ENCODE measurements at places on chromosomes 5 and 9.

GRCh38 chr9:91949392-91949945 is 559 bp downstream of the ROR2 start:
- H3K27me3 ChIP-seq: peaks cover 61% of the 10 kb centered on the region
- H3K4me1 ChIP-seq: peaks cover 4% of the 10 kb centered on the region
- no peaks in the 10 kb centered on the region for H3K36me3 ChIP-seq

- peaks cover 35% of the 10 kb centered on the region for H3K27me3 ChIP-seq
- H3K4me3 ChIP-seq: no peak overlapping the region
- H3K27ac ChIP-seq: no peak overlapping the region
Observed at GRCh38 chr9:105242557-105242956, 1.9 kb upstream of the SLC44A1 start.

DNA sequence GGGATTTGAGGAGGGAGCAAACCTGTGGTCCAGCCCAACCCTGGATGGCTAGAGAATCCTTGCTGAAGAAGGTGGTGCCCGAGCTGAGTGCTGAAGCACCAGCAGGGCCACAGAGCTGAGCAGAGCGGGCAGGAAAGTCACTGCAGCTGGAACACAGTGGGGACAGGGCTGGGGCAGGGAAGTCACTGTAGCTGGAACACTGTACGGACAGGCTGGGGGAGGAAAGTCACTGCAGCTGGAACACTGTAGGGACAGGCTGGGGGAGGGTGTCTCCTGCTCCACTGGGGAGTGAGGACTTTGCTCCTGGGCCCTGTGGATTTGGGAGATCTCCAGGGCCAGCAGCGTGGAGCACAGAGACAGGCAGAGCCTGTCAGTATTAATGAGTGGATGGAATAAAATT is 9.0 kb upstream of the SUSD3 start:
- no peak overlapping the region for H3K4me3 ChIP-seq
- H3K27me3 ChIP-seq: no peaks in the 10 kb centered on the region
- peaks cover 11% of the 10 kb centered on the region for H3K36me3 ChIP-seq
- no peak overlapping the region for H3K27ac ChIP-seq
- DNase-seq: no peak
- peaks cover 24% of the 10 kb centered on the region for H3K4me1 ChIP-seq

- peak overlapping the region; percentile 95 for H3K27ac ChIP-seq
- peaks cover 80% of the 10 kb centered on the region for H3K36me3 ChIP-seq
- H3K4me3 ChIP-seq: peak overlapping the region; percentile 81
- peaks cover 55% of the 10 kb centered on the region for H3K4me1 ChIP-seq
- peak; percentile 59 for DNase-seq
- no peaks in the 10 kb centered on the region for H3K27me3 ChIP-seq
Observed at GRCh38 chr5:134114886-134115805, 665 bp downstream of the TCF7 start.

DNA sequence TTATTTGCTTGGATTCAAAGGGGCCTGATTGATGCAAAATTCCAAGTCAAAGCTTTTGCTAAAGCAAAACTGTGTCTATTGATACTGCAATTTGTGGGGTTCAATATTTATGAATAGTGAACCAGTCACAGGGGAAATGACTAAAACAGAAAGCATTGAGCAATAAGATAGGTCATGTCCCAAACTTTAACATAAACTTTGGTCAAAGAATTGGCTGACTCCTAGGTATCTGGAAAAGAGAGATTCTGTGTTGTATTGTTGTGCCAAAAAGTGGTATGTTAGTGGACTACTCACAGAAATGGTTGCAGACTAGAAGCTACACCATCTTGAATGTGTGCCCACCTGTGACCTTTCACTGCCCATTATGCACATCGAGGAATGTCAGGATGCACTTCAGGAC is 585.5 kb upstream of the RGMB start:
- DNase-seq: no peak
- H3K27ac ChIP-seq: no peak overlapping the region
- H3K27me3 ChIP-seq: no peaks in the 10 kb centered on the region

GRCh38 chr5:151298063-151298855 is 5.3 kb downstream of the SLC36A3 start:
- no peaks in the 10 kb centered on the region for H3K4me1 ChIP-seq
- H3K27ac ChIP-seq: no peak overlapping the region

DNA sequence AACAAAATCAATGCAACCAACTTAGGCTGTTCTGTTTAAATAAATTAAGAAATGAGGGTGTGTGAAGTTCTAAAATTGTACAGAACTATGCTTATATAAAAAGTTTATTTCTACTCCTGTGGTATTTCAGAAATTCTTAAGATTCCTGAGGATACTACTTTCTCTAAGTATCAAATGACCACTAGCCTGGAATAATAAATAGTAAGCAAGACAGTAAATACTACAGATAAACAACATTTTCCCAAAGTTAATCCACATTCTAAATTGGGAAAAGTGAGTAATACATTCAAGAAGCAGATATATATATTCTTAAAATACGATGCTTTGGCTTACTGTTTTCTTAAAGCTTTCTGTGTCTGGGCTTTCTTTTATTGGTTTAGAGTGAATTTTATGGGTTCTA is 29.5 kb downstream of the CCNH start:
- no peak for DNase-seq
- no peak overlapping the region for H3K4me3 ChIP-seq
- peaks cover 24% of the 10 kb centered on the region for H3K4me1 ChIP-seq
- peak overlapping the region; percentile 16 for H3K27ac ChIP-seq
- no peaks in the 10 kb centered on the region for H3K27me3 ChIP-seq
- H3K36me3 ChIP-seq: peaks cover 83% of the 10 kb centered on the region

DNA sequence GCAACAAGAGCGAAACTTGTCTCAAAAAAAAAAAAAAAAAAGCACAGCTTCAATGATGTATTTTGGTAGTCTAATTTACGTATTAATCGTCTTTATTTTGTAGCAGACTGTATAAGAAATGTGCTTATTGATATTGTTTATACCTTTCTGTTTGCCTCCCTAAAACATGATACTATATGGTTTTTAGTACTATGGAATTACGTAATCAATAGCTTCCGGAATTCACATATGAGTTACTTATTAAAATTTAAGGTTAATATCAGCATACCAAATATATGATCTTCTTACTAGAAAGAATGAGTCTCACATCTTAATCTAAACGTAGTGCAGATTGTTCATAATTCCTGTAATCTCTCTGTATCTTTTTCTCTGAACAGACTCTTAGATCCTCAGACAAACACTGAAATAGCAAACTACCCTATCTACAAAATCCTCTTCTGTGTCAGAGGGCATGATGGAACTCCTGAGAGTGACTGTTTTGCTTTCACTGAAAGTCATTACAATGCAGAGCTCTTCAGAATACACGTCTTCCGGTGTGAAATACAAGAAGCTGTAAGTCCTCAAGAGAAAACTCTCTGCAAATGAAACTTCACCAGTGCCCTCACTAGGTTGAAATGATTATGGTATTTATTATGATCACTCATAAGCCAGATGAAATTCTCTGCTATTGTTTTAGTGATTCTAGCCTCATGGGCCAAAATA is 44.4 kb upstream of the GPR21 start:
- H3K4me3 ChIP-seq: no peak overlapping the region
- H3K27me3 ChIP-seq: no peaks in the 10 kb centered on the region
- no peak for DNase-seq
- peaks cover 30% of the 10 kb centered on the region for H3K36me3 ChIP-seq

- H3K4me1 ChIP-seq: no peaks in the 10 kb centered on the region
- H3K27ac ChIP-seq: no peak overlapping the region
- no peak for DNase-seq
- H3K36me3 ChIP-seq: no peaks in the 10 kb centered on the region
Observed at GRCh38 chr9:91873637-91874051, 76.4 kb downstream of the ROR2 start.

DNA sequence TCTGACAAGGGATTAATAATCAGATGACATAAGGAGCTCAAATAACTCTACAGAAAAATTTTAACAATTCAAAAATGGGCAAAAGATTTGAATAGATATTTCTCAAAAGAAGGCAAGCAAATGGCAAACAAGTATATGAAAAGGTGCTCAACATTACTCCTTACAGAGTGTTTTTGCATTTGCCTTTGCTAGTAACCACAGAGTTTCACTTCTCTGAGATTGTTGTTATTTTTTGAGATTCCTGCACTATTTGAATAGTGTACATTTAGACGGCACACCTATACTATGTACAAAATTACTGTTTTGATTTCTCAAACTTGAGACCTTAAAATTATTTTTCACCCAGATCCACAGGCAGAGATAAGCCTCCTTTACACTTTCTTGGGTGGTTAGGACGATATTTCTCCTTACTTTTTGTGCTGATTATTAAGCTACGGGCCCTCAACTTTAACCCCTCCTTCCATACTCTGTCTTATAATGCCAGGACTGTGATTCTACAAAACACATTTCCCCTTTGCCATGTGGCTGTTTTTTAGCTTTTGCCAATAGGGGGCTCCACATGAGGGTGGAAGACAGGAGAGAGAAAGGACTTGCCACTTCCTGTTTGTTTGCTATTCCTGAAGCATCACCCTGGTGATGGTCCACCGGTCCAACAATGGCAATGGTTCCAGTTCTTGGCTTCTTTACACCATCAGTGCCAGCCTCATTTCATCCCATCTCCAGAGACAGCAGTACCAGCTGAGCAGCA is 65.0 kb upstream of the DAP start:
- no peaks in the 10 kb centered on the region for H3K36me3 ChIP-seq
- H3K27me3 ChIP-seq: peaks cover 35% of the 10 kb centered on the region
- no peak overlapping the region for H3K4me3 ChIP-seq
- H3K4me1 ChIP-seq: no peaks in the 10 kb centered on the region
- no peak for DNase-seq

- H3K36me3 ChIP-seq: no peaks in the 10 kb centered on the region
- peaks cover 8% of the 10 kb centered on the region for H3K4me1 ChIP-seq
- H3K4me3 ChIP-seq: no peak overlapping the region
- H3K27me3 ChIP-seq: no peaks in the 10 kb centered on the region
Observed at GRCh38 chr9:35574578-35575122, 30.4 kb upstream of the TESK1 start.

DNA sequence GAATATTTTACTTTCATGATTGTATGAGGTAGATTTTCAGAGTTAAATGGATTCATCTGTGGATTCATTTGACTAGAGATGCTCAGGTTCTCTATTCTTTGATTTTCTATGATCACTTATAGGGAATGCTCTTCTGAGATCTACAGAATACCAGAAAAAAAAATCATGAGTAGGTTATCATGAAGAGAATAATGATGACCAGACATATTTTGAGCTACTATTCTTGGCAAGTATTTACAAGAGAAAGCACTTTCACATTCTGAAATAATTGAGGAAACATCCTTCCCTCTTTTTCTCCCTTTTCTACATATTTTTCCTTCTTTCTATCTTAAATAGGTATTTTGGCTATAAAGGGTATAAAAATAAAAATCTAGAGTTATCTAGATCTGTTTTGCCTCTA is 543.0 kb upstream of the TUSC1 start:
- H3K27ac ChIP-seq: no peak overlapping the region
- no peak overlapping the region for H3K4me3 ChIP-seq
- no peaks in the 10 kb centered on the region for H3K36me3 ChIP-seq
- no peak for DNase-seq
- no peaks in the 10 kb centered on the region for H3K4me1 ChIP-seq
- no peaks in the 10 kb centered on the region for H3K27me3 ChIP-seq

GRCh38 chr9:38295764-38296163 is 96.7 kb upstream of the ALDH1B1 start:
- H3K27ac ChIP-seq: no peak overlapping the region
- no peaks in the 10 kb centered on the region for H3K4me1 ChIP-seq
- no peak overlapping the region for H3K4me3 ChIP-seq
- peaks cover 8% of the 10 kb centered on the region for H3K27me3 ChIP-seq
- no peaks in the 10 kb centered on the region for H3K36me3 ChIP-seq
- DNase-seq: no peak

DNA sequence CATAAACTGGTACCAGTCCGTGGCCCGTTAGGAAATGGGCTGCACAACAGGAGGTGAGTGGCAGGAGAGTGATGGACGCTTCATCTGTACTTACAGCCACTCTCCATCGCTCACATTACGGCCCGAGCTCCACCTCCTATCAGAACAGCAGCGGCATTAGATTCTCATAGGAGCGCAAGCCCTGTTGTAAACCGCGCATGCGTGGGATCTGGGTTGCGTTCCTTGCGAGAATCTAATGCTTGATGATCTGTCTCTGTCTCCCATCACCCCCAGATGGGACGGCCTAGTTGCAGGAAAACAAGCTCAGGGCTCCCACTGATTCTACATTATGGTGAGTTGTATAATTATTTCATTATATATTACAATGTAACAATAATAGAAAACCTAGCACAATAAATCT is 480.4 kb downstream of the CCDC171 start:
- no peak overlapping the region for H3K4me3 ChIP-seq
- no peak for DNase-seq
- no peaks in the 10 kb centered on the region for H3K27me3 ChIP-seq
- no peak overlapping the region for H3K27ac ChIP-seq
- H3K36me3 ChIP-seq: no peaks in the 10 kb centered on the region
- no peaks in the 10 kb centered on the region for H3K4me1 ChIP-seq

DNA sequence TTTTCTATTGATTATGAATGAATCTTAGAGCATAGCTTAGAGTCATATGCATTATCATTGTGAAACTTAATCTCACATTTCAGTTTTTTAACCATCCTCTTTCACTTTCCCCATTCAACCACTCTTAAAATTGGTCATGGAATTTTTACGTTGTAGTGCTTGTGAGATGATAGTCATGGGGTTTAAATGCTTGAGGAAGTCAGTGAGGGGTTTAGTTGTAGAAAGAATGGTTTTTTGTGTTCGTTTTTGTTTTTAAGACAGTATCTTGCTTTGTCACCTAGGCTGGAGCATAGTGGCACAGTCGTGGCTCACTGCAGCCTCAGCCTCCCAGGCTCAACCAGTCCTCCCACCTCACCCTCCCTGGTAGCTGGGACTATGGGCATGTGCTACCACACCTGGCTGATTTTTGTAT is 19.6 kb downstream of the UGCG start:
- peak overlapping the region; percentile 32 for H3K4me3 ChIP-seq
- peaks cover 31% of the 10 kb centered on the region for H3K4me1 ChIP-seq
- no peak for DNase-seq

GRCh38 chr5:6195711-6196358 is 182.5 kb downstream of the MED10 start:
- no peaks in the 10 kb centered on the region for H3K4me1 ChIP-seq
- no peaks in the 10 kb centered on the region for H3K36me3 ChIP-seq
- peaks cover 9% of the 10 kb centered on the region for H3K27me3 ChIP-seq
- H3K27ac ChIP-seq: no peak overlapping the region
- DNase-seq: no peak

GRCh38 chr5:313265-313664 is 8.2 kb upstream of the AHRR start:
- peaks cover 7% of the 10 kb centered on the region for H3K4me1 ChIP-seq
- DNase-seq: no peak
